ENCODE measurements at places on chromosomes 5 and 9. TPM values are rescaled to one million over a fixed set of nuclear protein-coding genes. Genes with fewer than 3 reads are reported as not detected.

Gene ANKRD34B
- polyA plus RNA-seq = 0.01 TPM

Gene SLC38A9
- 4.3 TPM for polyA plus RNA-seq

Gene CDC26
- polyA plus RNA-seq = 53.2 TPM

Gene NUDT2
- polyA plus RNA-seq = 31.0 TPM

Gene BTNL8
- 0.13 TPM for polyA plus RNA-seq

Gene PCDHA9
- polyA plus RNA-seq = not detected

Gene MYMK
- polyA plus RNA-seq = 0.60 TPM

Gene NMUR2
- not detected for polyA plus RNA-seq

Gene SMIM33
- not detected for polyA plus RNA-seq

DNA sequence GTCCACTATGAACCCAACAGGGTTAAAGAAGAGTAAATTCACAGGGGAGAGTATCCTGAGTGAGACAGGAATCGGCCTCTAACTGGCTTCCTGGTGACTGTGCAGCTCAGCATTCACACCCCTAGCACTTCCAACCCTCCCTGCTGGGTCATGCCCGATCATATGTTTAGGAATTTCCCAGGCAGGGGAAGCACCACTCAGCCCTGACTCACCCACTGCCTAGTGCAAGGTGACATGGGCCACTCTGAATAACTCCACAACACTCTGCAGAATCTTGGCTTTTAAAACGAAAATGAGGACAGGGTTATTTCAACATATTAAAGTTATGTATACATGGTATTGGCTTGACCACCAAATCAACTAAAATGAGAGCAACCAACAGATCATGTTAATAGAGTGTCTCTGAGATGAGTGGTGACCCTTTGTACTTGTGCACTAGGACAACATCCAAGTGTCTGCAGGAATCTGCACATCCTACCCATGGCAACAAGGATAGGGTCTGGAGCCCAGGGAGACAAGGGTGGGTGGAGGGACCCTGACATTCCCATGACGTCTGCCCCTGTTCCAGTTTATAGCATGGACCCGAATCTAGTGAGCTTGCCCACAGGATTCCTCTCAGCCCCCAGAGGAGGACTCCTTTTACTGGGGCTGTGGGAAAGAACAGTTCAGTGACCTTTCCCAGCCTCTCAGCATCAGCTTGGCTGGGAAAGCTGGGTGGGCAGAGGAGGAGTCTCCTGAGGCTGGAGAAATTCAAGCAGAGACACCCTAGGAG lies 485.8 kb downstream of the SEMA5A start:
- no peak for DNase-seq

DNA sequence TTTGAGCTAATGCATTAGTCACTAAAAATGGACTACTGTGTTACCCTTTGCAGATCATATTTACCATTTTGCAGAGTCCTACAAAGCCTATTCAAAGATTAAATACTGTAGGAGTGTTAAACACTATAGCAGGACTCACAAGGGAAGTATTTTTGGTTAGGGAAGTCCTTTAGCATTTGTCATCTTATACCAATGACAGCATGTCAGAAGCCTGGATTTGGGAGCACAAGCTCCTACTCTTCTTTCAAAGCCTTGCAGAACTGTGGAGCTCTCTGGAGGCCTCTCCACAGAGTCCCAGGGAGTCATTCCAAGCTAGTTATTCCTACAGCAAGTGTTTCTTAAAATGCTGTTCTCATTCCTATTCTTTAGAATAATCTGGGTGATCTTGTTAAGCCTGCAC lies 288.8 kb downstream of the PIK3R1 start:
- no peak for DNase-seq

- DNase-seq = peak; percentile 41
Observed at GRCh38 chr9:33202552-33203201, 35.5 kb upstream of the B4GALT1 start.

- no peak for DNase-seq
Observed at GRCh38 chr5:168936511-168936910, 357.3 kb upstream of the PANK3 start.

DNA sequence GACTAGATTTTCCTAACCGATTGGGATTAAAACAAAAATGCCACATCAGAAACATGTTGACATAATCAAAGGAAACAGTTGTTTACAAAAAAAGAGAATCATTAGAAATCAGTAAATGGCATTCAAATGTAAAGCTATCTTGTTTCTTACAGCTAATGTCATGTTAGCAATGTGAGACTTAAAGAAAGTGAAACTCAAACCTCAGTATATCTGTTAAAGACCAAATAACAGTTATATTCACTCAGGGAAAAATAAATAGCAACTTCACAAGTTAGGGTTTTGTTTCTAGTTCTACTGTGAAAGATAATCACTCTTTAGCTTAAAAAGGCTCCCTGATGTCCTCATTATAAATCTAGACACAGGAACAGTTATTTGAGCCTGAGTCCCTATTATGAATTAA lies 189.3 kb upstream of the EFNA5 start:
- DNase-seq = no peak

DNA sequence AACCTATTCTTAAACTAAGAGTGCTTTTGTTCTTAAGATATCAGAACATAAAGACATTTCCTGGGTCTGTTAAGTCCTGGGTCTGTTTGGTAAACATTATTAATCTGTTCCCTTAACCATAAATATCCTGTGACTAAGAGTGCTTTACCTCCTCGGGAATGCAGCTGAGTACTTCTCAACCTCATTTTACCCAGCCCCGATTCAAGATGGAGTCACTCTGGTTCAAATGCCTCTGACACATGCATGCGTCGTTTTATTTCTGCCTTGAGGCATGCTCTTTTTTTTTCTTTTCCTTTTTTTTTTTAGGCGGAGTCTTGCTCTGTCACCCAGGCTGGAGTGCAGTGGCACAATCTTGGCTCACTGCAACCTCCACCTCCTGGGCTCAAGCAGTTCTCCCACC lies 39.8 kb upstream of the FBXL17 start:
- no peak for DNase-seq

GRCh38 chr5:124858612-124859011 lies 112.2 kb upstream of the ZNF608 start:
- no peak for DNase-seq

DNA sequence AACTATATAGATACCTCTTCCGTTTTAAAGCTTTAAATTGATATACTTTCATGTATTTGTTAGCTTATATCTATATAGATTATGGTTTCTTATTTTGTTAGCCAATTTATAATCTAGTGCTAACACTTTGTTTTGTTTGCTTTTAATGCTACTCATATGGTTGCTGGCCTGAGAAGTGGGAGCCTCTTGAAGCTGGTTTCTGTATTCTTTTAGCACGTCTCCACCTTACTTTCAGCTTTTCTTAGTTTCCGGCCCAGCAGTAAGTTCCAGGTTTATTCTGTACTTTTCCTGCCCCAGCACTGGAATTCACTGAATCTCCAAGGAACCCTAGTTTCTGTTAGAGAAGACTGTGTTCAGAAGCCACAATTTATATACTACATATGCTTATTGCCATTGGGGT lies 458.9 kb downstream of the PRR16 start:
- DNase-seq = no peak

DNA sequence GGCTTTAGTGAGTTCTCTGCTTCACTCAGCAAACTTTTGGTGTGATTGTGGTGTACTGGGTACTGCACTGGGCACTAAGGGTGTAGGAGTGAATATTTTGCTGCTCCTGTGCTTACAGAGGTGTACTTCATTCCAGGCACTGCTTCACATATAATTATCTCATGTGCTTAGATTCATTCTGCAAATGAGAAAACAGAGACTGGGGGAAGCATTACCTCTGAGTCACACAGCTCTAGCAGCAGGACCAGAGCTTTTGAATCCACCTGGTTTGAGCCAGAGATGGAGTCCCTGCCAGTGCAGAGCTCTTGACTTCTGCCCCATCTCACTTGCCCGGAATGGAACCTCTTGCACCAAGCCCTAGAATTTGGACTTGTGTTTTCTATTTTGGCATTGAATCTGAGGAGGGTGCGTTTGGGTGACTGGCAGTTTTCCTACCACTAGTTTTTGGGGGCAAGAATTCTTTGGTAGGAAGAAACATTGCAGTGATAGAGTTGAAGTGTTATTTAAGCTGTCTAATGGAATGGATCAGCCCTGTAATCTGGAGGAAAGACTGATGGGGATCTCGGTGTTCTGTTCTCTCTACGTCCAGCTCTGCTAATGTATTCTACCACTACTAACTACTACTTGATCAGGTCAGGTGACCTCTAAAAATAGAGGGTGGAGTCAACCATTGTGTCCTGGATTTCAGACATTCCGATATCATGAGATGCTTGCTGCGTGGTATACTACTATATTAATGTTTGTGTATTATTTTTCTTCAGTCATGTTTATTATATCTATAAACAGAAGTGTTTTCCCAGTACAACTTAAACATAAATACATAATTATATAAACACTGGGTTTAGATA lies 2.5 kb downstream of the ARHGAP26 start:
- no peak for DNase-seq

DNA sequence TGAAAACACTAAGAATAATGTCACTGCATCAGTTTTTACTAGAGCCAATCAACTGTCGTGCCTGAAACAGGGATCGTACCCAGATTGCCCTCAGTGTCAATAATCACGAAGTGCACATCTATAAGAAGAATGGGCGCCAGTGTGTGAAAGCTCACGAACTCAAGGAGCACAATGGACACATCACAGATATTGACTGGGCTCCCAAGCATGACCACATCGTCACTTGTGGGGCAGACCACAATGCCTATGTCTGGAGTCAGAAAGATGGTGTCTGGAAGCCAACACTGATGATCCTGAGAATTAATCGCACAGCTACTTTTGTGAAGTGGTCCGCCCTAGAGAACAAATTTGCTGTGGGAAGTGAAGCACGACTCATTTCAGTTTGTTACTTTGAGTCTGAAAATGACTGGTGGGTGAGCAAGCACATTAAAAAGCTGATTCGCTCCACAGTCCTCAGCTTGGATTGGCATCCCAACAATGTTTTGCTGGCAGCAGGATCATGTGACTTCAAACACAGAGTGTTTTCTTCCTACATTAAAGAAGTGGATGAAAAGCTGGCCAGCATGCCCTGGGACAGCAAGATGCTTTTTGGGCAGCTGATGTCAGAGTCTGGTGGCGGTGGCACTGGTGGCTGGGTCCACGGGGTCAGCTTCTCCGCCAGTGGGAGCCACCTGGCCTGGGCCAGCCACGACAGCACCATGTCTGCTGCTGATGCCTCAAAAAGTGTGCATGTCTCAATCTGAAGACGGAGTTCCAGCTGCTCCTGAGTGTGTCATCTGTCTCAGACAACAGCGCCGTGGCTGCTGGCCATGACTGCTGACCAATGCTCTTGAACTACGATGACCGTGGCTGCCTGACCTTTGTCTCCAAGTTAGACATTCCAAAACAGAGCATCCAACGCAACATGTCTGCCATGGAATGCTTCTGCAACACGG lies 32.2 kb downstream of the NSA2 start:
- DNase-seq = no peak

DNA sequence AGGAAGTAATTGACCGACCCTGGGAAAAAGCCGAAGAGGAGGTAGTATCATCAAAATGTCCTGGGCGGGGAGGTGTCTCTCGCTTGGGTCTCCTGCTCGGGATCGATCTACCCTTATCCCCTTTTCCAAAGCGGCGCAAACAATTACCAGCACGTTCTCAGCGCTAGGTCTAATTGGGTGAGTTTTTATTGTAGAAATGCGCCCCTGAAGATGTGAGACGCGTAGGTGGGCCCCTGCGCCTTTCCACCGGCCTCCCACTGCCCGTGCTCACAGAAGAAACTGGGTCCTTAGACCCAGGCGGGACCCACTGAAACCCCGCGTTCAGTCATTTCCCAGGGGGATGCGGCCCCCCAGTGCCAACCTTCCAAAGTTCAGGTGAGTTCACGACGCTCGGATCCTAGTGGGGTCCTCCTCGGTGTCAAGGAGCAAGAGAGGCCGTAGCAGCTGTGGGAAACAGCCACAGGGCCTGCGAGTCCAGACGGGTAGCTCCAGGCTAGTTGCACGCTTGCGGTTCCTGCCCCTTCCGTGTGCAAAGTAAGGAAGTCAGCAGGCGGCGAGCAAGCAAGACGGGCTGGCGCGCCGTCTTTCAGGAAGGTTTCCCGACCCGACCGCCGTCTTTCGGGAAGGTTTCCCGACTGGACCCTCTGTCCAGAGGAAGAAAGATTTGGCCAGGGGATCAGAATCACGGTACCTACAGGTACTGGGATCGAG lies 1.5 kb downstream of the SMIM32 start:
- DNase-seq = no peak

GRCh38 chr9:107620801-107621200 lies 131.2 kb upstream of the KLF4 start:
- no peak for DNase-seq

DNA sequence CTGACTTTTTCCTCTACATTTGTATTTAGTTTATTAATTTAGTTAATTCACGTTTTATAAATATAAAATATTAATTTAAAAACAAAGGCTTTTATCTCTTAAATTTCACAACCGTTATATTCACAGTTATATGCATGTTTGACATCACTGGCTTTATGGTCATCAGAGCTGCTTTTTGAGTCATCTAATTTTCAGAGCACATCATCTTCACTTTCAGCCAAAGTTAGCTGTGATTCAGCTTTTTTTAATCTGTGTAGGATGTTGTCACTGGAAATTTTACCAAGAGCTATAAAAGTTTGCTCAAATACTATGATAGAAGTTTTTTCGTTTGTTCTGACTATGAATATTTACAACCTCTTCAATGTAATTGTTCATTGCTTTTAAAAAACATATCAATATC lies 12.4 kb downstream of the CDC37L1 start:
- DNase-seq = no peak

DNA sequence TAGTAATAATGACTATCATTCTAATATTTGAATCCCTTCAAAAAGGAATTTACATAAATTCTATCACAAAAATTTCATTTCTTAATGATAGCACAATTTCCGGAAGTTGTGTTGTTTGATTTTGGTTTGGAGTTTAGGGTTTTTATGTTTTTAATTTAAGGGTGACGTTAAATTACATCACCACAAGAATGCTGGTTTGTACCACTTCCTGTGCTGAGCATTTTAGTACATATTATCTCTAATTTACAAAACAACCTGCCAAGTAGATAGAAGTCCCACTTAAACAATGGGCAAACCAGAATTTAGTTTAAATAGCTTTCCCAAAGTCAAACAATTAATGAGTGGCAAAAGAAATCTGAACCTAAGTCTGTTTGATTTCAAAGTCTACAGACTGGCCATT lies 63.4 kb downstream of the DENND1A start:
- no peak for DNase-seq

Measured in psoas muscle (tissue), 8 donors.